ENCODE measurements at places on chromosomes 3 and 15. TPM values are rescaled to one million over a fixed set of nuclear protein-coding genes. Genes with fewer than 3 reads are reported as not detected.

- no peak for DNase-seq
Measured at GRCh38 chr3:43094381-43094780, 11.5 kb downstream of the POMGNT2 start.

GRCh38 chr15:46127361-46127874 lies 492.6 kb downstream of the SQOR start:
- DNase-seq = no peak

DNA sequence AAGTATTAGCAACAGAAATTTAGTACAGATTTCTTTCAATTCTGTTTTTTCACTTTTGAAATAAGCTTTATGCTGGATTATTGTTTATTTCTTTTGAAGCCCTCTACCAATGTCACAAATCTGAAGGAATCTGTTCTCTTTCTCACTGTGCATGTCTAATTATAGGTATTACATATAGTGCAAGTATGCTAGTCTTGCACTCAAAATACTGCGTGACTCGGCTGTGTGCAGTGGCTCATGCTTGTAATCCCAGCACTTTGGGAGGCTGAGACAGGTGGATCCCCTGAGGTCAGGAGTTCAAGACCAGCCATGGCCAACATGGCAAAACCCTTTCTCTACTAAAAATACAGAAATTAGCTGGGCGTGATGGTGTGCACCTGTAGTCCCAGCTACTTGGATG lies 95.8 kb upstream of the PLAAT1 start:
- DNase-seq = no peak

- DNase-seq = no peak
Measured at GRCh38 chr3:46664971-46665762, 28.3 kb downstream of the ALS2CL start.

The PLA1A gene
- polyA plus RNA-seq = 7.4 TPM
